HT-29 (cell line): ENCODE measurements at places on chromosomes 6 and 20.

DNA sequence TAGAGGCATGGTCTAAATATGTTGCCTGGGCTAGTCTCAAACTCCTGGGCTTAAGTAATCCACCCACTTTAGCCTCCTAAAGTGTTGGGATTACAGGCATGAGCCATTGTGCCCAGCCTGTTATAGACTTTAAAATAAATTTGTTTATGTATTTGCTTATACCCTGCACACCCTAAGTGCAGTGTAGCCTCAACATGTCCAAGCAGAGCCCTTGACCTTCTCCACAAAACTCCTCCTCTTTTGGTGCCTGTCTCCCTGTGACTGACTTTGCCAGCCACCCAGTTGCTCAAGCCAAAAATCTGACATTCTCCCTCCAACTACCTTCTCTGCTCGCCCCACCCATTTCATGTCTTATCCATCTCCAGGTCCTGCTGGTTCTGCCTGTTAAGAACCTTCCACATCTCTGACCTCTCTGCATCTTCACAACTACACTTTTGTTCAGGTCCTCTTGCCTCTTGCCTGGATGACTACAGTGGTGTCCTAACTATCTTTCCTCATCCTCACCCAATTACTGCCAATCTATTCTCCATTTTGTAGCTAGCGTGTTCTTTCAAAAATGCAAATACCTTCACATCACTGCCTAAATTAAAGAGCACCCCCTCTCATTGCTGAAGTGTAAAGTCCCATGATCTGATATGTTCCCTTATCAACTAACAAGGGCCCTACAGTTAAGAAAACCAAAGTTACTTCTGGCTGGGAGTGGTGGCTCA is 11.2 kb upstream of the KIFC1 start:
- DNase-seq = no peak

GRCh38 chr6:73746787-73747186 is 50.8 kb downstream of the CD109 start:
- no peak for DNase-seq

DNA sequence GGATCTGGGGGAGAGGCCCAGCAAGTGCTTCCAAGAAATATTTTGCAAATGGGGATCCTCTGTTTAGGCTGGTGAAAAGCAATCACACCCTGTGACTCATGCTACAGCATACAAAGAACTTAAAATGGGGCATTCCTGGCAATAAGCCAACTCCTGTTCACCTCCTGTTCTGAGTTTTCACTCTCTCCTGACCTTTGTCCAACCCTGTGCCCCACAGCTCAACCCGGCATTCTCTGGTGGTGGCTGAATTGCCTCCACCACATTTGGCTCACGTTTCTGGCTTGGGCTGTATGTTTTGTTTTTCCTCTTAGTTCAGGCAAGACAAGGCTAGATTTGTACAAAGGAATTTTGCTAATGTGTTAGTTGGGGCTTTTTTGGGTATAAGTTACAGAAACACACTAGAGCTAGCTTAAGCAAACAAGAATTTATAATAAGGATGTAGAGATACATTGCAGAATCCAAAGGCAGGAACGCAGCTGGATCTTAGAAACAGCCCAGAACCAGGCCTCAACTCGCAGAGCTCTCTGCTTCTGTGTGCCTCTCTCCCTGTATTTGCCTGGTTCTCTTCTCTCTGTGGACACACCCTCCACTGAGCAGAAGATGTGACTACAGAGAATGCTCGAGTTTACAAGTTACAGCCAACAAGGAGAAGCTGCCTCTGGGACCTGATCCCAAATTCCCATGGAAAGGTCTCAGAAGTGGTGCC is 9.4 kb downstream of the ABCC10 start:
- DNase-seq = peak; percentile 87

- DNase-seq = no peak
These were observed 86.5 kb upstream of the E2F3 start for GRCh38 chr6:20314866-20315845.

DNA sequence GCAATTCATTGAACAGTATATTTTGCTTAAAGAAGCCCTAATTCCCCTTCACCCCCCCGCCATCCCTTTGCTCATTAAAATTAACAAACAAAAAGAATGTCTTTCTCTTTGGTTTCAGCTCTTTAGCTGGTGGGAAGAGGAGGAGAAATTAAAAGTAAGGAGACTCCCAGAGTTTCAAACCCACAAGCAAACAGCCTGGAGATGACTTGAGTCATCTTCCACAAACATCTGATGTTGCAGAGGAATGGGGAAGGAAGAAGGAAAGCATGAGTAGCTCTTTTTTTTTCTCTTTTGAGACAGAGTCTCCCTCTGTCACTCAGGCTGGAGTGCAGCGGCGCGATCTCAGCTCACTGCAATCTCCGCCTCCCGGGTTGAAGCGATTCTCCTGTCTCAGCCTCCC is 189.6 kb downstream of the ADAT2 start:
- DNase-seq = no peak

DNA sequence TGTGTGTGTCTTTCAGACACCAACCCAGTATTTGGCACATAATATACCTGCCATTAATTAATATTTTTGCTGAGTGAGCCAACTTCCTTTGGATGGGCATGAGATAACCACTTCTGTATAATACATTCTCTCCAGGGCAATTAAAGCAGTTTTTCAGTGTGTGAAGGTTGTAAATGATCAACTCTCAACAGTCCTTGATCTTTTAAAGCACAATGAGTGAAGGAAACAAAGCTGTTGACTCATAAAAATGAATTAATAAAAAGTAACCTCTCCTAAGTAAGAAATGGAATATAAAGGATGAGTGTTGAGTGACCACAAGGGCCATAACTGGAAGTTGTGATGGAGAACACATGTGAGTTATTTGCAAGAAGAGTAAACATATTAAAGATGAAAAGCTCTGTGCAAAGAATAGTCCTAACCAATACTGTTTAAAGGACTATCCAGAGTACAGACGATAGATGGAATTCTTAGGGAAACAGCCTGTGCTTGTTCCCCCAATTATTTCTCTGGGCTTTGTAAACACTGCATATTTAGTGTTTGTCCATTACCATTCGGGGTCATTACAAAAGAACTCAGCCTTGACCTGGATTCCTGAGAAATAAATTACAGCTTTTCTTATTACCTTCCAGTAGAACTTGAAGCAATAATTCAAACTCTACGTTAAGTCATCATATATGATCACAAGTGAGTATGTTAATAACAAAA is 446.2 kb downstream of the PLCB1 start:
- no peak for DNase-seq

- no peak for DNase-seq
These were observed 9.1 kb downstream of the CST5 start for GRCh38 chr20:23870461-23870860.

GRCh38 chr6:2081155-2082138 is 164.0 kb downstream of the GMDS start:
- DNase-seq = no peak
